ENCODE measurements at places on chromosomes 3 and 15.

DNA sequence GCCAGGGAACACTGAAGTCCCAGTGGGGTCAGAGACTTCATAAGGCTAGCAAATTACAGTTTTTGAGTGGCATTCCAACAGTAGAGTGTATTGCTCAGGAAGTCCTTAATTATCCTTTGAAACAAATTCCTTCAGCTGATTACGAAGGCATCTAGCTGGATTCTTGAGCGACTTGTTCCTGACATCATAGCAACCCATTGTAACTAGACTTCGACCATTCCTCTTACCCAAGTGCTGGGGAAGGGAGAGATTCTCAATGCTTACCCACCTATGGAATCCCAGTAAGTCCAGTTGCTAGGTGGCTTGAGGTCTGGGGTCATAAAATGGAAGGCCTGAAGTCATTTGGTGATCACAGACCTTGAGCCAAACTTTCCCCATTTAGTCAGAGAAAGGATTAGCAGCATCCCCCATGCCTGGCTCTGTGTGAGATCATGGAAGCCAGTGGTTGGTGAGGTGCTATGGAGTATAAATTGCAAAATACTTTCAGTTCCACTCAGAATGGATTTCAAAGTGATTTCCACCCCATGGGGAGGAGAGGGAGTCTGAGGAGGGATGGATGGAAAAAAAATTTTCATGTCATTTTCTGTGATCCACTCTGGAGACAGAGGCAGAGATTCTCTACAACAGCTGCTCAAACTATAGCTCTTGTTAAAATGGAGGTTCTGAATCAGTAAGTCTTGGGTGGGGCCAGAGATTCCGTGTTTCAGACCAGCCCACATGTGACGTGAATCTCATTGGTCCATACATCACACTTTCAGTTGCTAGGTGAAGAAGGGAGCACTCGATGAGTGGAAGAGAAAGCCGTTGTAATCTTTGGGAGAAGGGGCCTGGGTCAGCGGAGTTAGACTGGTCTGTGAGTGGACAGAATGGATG is 45.7 kb downstream of the CD86 start:
- no peak for DNase-seq

- DNase-seq, result no peak
These were observed 12.3 kb upstream of the CSK start for GRCh38 chr15:74769463-74770025.

GRCh38 chr3:78670094-78670493 is 1097.7 kb downstream of the ROBO1 start:
- DNase-seq, result peak; percentile 67

DNA sequence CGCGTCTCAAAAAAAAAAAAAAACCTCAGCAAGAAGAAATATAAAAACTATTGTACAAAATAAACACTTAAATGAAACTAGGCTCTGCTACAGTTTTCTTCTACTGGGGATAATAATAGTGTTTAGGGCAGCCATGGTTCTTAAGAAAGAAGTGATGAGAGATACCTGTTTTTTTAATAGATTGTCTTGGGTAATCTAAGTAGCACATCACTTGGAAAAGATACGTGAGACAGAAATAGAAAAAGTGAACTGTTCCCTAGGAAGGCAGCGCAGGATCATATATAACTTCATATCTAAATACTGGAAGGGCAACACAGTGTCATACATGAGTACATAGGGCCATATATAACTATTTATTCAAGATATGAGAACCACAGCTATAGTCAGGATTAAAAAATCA is 11.9 kb downstream of the GOLGB1 start:
- DNase-seq, result no peak

DNA sequence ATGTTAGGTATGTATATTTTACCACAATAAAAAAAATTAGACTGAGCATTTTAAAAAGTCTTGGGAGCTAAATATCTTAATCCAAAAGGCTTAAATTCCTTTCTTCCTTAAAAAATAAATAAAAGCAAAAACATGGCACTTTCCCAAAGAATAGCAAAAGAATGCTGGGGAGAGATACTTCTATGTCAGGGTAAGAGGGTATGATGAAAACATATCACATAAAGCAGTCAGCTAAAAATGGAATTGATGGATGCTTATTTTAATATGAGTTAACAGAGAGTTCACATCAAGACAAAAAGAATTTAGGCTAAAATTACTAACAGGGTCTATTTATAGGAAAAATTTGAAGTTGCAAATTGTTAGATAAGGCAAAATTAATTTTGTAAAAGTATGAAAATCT is 141.0 kb downstream of the MYLK start:
- DNase-seq, result no peak

GRCh38 chr15:31325595-31326155 is 960 bp upstream of the KLF13 start:
- peak; percentile 69 for DNase-seq

DNA sequence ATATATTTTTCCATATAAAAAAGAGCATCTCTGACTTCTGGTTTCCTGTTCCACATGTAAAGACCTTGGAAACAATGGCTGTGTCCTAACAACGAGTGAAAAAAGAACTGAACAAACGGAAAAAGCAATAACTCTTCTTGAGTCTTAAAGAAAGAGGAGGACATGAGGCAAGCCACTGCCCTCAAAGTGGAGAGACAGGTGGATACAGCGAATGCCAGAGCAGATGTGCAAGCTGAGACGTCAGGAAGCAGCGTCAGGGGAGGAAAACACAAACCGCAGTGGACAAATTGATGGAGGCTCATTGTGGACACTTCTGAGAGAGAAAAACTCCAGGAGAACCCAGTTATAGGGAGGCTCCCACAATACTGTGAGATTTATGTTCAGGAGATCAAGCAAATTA is 208.0 kb upstream of the MME start:
- peak; percentile 58 for DNase-seq
